Fibroblast of mammary gland (primary cell): ENCODE measurements at places on chromosomes 16 and 17.

DNA sequence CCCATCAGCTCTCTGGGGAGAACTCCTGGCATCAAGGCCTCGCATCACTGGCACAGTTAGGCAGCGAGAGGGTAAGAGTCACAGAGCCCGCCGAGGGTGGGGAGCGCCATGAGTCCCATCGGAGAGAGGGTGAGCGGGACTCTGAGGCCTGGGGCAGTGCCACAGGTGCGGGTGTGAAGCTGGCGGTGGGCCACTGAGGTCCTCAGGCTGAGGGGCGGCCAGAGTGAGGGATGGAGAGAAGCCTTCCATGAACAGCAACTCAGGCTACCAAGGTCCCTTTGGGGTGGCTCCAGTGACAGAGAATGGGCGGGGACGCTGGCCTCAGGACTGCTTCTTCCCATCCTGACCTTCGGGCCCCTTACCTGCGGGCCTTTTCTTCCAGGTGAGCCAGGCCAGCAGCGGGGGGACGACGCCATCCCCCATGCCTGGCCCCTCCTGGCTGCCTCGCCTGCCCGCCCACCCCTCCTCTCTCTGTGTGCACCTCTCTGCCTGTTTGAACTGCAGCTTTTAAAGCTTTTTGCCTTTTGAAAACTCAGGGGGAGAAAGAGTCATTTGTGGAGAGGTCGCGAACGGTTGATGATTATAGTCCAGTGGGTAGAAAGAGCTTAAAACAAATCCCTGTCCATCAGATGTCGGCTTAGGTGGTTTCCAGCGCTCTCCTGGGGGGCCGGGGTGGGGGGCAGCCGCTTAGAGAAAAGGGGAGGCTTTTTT lies 149.3 kb upstream of the GSE1 start:
- DNase-seq = no peak

- no peak for DNase-seq
Observed at GRCh38 chr16:8679151-8679550, 4.7 kb downstream of the ABAT start.

DNA sequence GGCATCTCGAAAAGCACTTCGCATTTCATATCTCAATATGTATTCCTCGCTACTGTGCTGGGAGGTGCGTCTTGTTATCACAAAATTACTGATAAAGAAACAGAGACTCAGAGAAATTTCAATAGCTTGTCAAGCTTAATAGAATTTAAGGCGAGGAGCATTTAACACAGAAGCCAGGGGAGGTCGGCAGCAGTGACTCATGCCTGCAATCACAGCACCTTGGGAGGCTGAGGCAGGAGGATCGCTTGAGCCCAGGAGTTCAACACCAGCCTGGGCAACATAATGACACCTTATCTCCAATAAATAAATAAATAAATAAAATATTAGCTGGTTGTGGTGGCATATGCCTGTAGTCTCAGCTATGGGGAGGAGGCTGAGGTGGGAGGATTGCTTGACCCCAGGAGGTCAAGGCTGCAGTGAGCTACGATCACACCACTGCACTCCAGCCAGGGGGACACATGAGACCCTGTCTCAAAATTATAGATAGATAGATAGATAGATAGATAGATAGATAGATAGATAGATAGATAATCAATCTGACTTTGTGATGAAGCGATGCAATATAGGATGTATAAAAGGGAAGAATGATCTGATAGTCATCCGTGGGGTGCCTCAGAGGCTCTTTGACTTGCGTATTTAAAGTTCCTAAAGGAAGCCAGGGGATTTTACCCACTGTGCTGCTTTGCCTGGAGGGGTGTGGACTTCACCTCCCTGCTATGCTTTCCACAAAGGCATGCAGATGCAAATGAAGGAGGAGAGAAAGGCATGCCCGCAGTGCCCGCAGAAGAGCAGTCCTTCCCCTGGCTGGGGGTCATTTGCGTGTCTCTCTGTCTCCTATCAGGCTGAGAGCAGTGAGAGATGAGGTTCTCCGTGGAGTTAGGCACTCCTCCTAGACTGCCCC lies 15.9 kb upstream of the USP10 start:
- no peak for DNase-seq

- DNase-seq = no peak
Observed at GRCh38 chr17:78996781-78997201, 12.8 kb downstream of the CANT1 start.

- no peak for DNase-seq
Observed at GRCh38 chr17:57563958-57564357, 181.1 kb downstream of the CCDC182 start.

DNA sequence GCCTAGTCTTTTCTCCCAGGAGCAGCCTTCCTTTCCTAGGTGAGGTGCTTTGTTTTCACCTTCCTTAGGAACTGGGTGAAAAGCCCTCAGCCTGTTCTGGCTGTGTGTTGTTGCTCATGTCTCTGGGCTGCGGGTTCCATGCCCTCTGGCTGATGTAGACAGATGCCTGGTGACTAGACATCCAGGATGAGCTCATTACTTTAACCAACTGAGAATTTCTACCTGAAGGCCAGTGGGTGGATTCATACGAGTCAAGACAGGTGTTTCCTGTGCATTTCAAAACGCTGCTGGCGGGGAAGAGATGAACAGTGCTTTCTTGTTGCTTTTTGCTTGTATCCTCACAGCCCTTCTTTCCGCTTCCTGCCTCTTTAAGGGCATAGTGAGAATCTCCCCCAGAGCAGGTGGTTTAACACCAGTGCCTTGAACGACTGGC lies 22.3 kb downstream of the SAP30BP start:
- no peak for DNase-seq

DNA sequence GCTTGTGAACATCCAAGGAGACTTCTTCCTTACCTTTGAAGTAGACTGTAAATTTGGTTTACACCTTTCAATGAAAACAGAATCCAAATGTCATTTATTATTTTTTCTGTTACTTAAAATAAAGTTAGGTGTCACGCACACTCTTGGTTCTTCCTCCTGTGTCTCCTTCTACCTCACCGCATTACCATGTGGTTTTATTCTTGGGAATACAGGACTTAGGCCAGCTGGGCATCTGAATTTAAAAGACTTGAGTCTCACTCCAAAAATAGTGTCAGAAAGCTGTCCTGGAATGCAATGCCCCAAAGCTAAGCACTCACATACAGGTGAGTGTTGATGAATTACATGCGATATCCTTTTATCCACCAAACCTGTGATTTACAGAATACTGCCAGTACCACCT lies 66.4 kb downstream of the MAF start:
- DNase-seq = no peak

GRCh38 chr17:56845934-56846333 lies 12.0 kb downstream of the DGKE start:
- DNase-seq = no peak

GRCh38 chr17:79631640-79632431 lies 21.0 kb upstream of the RBFOX3 start:
- DNase-seq = no peak

DNA sequence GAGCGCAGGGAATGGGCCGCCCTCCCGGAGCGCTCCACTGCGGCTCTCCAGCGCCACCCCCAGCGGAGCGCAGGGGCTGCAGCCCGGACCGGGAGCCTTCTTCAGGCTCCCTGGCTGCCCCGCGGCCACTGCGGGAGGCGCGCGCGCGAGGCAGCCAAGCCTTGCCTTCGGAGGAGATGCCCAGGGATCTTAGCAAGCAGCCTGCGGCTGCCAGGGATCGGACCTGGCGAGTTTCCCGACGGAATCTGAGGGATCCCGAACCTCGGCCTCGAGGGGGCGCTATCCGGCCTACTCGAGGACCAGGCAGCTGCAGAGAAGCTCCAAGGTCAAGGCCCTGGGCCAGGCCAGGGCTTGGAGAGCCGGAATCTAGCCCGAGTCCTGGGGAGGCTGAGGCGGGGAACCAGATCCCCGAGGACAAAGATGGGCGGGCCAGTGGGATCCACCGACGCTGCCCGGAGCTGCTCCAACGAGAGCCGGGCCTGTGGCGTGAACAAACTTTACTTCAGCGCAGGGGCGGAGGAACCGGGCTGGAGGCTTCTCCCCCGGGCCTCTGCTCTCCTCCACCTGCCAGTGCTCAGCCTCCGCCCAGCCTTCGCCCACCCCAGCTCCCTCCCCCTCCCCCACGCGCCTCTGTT lies at the start of gene IRX6:
Gene IRX6, plus strand, starts transcription at position 567 of the 635 bp plus-strand sequence. CDS start 889 bp downstream, outside the sequence.
- peak; percentile 12 for DNase-seq

DNA sequence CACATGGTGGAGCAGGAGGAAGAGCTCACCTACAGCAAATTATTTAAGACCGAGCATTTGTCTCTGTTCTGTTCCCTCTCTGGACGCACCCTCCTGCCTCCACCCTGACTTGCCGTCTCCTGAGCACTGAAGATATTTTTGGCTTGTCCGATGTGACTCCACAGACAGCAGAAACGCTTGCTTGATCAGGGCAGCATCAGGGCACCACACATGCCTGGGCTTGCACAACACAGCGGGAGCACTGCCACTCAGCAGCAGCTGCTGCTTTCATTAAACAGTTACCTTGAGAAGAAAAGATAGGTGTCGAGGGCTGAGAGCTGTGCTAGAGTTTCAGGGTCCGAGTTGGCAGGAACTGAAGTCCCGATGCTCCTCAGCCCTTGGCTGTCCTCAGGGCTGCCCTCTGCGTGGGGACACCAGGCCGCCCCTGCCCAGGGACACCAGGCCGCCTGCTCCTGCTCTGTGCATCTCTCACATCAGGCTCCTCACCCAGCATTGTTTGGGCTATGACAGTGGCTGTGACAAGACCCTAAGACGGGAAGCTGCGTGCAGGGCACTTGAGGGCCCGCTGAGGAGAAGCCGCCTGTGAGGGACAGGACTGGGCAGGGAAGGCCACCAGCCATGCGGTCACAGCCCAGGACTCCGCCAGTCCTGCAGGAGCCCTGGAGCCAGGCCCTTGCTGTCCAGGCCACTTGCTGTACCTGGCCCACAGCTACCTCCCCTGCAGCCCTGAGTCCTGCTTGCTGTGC lies 21.3 kb upstream of the CDH15 start:
- no peak for DNase-seq

GRCh38 chr16:12546918-12547607 lies 256.6 kb downstream of the CPPED1 start:
- no peak for DNase-seq

DNA sequence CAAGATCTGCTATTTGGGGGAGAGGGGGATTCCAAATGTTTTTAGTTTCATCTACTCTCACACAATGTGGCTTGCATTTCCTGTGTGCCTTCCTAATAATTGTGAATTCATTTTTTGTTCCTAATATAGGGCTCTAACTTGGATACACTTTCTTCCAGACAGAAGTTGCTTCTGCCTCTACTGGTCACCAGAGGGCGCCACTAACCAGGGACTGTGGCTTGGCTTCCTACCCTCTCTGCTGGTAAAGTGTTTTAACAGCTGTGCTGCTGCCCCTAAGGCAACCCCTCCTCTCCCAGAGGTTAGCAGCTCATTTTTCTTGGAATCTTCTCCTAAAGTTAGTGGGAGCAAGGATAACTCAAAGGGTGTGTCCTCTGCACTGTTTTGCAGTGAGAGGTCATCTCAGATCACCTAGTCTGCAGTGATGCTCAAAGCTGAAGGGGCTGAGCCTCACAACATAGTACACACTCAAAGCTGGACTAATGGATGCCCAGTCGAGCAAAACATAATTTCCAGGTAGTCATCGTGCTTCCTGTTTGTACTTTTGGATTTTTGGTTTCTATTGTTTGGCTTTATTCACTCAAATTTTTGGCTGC lies 5.0 kb upstream of the PRSS54 start:
- peak; percentile 18 for DNase-seq

- no peak for DNase-seq
Observed at GRCh38 chr16:49492896-49493626, 119.5 kb downstream of the C16orf78 start.

DNA sequence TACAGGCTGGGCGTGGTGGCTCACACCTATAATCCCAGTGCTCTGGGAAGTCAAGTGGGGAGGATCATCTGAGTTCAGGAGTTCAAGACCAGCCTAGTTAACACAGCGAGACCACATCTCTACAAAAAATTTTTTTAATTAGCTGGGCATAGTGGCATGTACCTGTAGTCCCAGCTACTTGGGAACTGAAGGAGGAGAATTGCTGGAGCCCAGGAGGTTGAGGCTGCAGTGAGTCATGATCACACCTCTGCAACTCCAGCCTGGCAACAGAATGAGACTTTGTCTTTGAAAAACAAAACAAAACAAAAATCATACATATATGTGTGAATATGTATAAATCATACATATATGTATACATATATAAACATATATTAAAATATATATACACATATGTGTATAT lies 54.1 kb upstream of the MARCHF10 start:
- DNase-seq = no peak

DNA sequence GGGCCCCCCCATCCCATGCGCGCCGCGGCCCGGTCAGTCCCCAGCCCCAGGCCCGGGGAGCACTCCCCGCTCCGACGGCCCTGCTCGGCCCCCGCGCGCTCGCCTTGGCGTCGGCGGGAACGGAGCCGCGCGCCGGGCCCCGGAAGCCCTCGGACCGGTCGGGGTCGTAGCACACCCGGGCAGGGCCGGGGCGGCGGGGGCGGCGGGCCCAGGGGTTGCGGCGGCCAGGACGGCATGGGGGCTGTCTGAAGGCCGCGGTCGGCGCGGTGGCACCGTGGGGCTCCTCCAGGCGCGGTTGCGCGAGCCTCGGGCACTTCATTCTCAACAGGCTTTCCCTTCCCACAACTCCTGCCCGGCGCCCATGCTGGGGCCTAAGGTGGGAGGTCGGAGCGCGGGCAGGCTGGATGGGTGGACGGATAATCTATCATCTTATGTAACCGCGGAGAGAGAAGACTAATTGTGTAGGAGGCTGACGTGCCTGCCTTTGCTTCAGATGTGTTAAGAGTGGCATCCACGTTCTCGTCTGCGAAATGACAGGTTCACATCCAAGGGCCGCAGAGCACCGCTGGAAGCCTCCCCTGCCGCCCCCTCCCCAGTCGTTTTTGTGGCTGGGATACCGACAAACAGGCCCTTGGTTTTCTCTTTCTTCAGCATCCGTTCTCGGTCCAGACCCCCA lies 708 bp downstream of the BAIAP2 start:
- DNase-seq = peak; percentile 57

- DNase-seq = no peak
Observed at GRCh38 chr16:51337662-51338061, 186.6 kb upstream of the SALL1 start.

GRCh38 chr16:88759245-88759975 lies 25.6 kb downstream of the PIEZO1 start:
- DNase-seq = peak; percentile 30
